ENCODE measurements at places on chromosomes 12 and 14.
A peak's percentile ranks its signal among the peaks of the same experiment; 100 is the strongest.

DNA sequence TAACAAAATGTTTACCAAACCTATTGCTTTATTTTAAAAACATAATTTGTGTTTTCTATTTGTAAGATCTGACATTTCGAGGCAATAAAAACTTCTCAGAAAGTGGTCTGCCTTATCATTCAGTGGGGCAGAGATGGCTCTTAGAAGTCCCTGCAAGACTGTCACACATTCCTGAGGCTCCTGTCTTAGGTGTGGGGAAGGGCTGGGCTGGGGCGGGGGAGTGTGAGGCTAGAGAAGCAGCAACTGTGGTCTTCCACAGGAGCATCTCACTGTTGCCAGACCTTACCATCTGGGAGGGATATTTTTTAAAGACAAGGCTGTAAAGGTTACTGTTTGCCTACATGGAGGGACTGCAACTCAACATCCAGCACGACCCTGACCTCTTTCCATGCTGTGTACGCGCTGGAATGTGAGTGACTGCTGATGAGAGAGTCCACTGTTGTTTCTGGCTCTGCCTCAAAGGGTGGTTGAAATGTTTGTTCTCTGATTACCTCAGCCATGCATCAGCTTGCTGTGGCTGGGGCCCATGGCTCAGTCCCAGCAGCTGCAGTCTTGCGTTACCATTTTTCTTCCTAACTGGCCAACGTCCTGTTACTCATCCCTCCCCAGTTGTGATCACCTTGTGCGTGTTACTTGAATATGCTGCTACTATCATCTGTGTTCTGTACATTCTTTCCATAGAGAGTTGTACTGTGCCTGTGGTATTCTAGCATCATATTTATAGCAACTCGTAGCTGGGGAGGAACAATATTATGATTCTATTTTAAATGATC lies 12.4 kb downstream of the ERG28 start:
- H3K4me3 ChIP-seq: no peak overlapping the region
- H3K36me3 ChIP-seq: peaks cover 40% of the 10 kb centered on the region
- DNase-seq: no peak
- H3K4me1 ChIP-seq: no peaks in the 10 kb centered on the region

- H3K27ac ChIP-seq: no peak overlapping the region
- no peak for DNase-seq
- H3K4me3 ChIP-seq: no peak overlapping the region
- H3K36me3 ChIP-seq: no peaks in the 10 kb centered on the region
These were observed 76.1 kb downstream of the RASSF8 start for GRCh38 chr12:26034371-26035142.

GRCh38 chr14:104445086-104445485 lies 134.5 kb upstream of the C14orf180 start:
- no peak for DNase-seq
- H3K4me3 ChIP-seq: no peak overlapping the region
- H3K36me3 ChIP-seq: no peaks in the 10 kb centered on the region
- H3K4me1 ChIP-seq: no peaks in the 10 kb centered on the region
- H3K27me3 ChIP-seq: peaks cover 23% of the 10 kb centered on the region
- H3K27ac ChIP-seq: no peak overlapping the region

DNA sequence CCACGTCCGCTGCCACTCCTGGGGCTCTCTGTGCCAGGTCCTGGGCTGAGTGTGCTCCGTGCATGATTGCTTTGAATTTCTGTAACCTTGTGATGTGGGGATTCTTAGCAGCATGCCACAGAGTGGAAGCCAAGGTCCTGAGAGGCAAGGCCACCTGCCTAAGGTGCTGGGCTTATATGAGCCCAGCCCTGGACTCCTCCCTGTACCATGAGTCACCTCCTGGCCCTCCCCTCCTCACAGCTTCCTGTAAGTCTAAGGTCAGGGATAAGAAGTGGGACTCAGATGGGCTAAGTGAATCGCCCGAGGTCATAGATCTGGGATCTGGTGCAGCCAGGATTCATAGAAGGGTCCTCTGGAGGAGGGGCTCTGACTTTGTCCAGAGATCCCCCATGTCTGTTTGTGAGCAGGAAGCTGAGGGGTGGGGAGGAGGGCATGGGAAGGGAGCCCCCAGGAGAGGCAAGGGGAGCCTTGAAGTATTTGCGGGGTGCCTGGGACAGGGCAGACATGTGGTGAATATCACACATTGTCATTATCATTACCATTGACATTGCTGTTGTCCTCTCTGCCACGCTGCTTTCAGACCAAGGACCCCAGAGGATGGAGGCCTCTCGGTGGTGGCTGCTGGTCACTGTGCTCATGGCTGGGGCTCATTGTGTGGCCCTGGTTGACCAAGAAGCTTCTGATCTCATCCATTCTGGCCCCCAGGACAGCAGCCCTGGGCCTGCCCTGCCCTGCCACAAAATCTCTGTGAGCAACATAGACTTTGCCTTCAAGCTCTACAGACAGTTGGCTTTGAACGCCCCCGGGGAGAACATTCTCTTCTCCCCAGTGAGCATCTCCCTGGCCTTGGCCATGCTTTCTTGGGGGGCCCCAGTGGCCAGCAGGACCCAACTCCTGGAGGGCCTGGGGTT lies 28.8 kb downstream of the SERPINA3 start:
- no peaks in the 10 kb centered on the region for H3K4me1 ChIP-seq
- no peak overlapping the region for H3K4me3 ChIP-seq
- H3K36me3 ChIP-seq: no peaks in the 10 kb centered on the region
- H3K27me3 ChIP-seq: no peaks in the 10 kb centered on the region
- no peak for DNase-seq

- H3K4me3 ChIP-seq: no peak overlapping the region
- no peaks in the 10 kb centered on the region for H3K4me1 ChIP-seq
- peaks cover 20% of the 10 kb centered on the region for H3K27me3 ChIP-seq
- peaks cover 4% of the 10 kb centered on the region for H3K36me3 ChIP-seq
- DNase-seq: no peak
These were observed 77.9 kb upstream of the PLXNC1 start for GRCh38 chr12:94070520-94070919.

DNA sequence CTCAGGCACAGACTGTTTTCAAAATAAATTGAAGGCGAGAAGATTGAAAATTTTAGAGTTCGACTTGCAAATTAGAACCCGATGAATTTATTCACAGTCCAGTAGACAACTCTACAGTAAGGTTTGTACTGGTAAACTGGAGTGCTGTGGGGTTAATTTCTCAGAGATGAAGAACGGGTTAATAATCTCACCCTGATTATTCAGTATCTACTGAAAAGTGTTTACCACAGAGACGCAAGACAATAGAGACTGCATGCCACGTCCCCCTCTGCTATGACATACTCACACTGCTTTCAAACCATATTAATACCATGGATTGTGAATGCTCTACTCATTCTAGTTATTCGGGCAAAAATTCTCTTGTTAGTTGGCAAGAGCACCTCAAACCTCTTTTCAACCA lies 36.1 kb downstream of the CFL2 start:
- H3K36me3 ChIP-seq: no peaks in the 10 kb centered on the region
- H3K27me3 ChIP-seq: no peaks in the 10 kb centered on the region
- no peak overlapping the region for H3K4me3 ChIP-seq

DNA sequence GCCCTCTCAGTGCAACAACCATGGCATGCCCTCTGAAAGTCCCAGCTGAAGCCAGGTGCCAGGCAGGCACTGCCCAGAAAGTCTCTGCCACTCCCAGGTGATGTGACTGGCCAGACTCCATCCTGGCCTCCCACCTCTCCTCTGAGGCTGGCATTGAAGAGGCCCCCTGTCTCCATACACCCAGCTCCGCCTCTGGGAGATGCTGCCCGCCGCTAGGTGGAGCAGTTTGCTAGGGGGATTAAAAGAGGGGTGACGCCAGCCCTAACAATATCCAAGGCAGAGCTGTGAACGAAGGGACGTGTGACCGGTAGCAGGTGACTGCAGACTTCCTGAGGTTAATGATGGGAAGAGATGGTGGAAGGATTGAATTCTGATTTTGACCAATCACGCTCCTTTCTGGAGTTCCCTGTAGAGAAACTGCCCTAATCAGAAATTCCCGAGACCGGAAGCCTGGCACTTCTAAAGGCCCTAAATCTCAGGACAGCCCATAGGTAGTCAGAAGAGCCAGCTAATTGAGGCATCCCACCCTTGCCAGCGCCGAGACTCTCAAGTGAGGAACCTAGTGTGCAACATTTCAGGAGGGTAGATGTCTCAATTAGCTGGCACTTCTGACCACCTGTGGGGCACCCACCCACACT lies 8.3 kb upstream of the PLEK2 start:
- H3K27ac ChIP-seq: no peak overlapping the region
- peak; percentile 50 for DNase-seq
- H3K4me3 ChIP-seq: no peak overlapping the region
- H3K36me3 ChIP-seq: no peaks in the 10 kb centered on the region
- peaks cover 5% of the 10 kb centered on the region for H3K4me1 ChIP-seq

DNA sequence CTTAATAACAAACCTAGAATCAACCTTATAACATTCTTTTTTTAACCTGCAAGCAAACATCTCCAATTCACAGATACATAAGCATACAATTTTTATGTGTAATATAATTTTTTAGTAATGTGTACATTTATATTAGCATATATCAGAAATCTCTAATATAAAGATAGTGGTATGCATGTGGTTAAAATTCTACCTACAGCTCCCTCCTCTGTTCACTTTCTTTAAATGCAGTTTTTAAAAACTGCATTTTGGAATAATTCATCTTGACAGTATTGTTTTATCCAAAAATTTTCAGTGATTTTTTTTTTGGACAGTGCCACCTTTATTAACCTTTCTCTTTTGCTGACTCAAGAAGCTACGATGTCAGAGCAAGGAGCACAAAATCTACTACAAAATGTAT lies 13.2 kb upstream of the RXYLT1 start:
- H3K4me1 ChIP-seq: no peaks in the 10 kb centered on the region
- H3K4me3 ChIP-seq: no peak overlapping the region
- no peak for DNase-seq
- H3K27me3 ChIP-seq: peaks cover 13% of the 10 kb centered on the region
- H3K36me3 ChIP-seq: no peaks in the 10 kb centered on the region
- no peak overlapping the region for H3K27ac ChIP-seq

- peaks cover 5% of the 10 kb centered on the region for H3K27me3 ChIP-seq
- H3K4me1 ChIP-seq: peaks cover 32% of the 10 kb centered on the region
- H3K27ac ChIP-seq: no peak overlapping the region
- no peak overlapping the region for H3K4me3 ChIP-seq
- H3K36me3 ChIP-seq: no peaks in the 10 kb centered on the region
These were observed 92.7 kb downstream of the B4GALNT3 start for GRCh38 chr12:552466-552865.

GRCh38 chr12:84502907-84503787 lies 409.5 kb downstream of the SLC6A15 start:
- H3K4me1 ChIP-seq: no peaks in the 10 kb centered on the region
- H3K27ac ChIP-seq: no peak overlapping the region
- no peak overlapping the region for H3K4me3 ChIP-seq
- H3K27me3 ChIP-seq: no peaks in the 10 kb centered on the region
- DNase-seq: no peak

DNA sequence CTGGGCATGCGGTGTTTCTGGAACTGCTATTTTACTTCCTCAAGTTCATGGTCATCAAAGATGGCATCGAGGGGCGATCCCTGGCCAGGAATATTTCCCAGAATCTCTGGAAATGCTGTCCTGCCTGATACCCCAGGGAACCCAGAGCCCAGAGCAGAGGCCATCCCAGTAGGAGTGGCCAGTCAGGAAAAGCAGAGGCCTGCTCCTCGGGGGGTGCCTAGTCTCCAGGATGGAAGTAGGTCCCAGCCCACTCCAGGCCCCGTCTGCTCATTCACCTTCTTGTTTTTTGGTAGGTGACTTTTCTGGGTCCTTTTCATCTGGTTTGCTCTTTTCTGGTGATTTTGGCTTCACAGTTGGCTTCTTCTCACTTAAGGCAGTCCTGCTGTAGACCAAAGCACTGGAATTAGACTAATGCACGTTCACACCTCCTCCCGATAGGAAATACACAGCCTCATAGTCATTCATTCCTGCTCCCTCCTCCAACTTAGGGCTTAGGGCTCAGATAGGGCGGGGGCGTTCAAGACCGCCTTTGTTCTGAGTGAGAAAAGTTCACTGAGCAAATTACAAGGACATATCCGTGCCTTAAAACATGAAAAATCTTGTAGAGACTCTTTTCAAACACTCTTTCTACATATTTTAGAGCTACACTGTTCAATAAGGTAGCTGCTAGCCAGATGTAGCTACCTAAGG lies 51.1 kb downstream of the TRAFD1 start:
- no peaks in the 10 kb centered on the region for H3K27me3 ChIP-seq
- H3K27ac ChIP-seq: no peak overlapping the region
- peaks cover 26% of the 10 kb centered on the region for H3K36me3 ChIP-seq
- no peaks in the 10 kb centered on the region for H3K4me1 ChIP-seq
- no peak for DNase-seq
- H3K4me3 ChIP-seq: no peak overlapping the region

DNA sequence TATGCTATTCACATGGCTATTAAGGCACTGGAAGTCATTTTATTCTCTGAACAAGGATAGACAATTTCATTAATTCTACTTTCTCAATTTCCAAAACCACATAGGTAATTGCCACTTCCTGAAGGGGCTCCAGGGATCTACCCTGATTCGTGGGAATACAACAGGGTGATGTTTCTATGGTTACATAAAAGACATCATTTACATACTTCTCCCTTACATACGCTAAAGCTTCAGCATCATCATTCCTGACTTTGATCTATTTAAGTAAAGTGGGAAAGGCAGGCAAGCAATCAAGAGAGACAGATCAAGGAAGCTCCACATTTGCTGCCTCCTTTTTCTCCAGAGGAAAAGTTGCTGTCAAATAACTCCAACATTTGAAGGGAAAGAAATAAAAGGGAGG lies 118.8 kb upstream of the SINHCAF start:
- no peak for DNase-seq
- H3K4me1 ChIP-seq: no peaks in the 10 kb centered on the region
- no peak overlapping the region for H3K27ac ChIP-seq
- no peaks in the 10 kb centered on the region for H3K36me3 ChIP-seq

GRCh38 chr12:75587340-75588106 lies 76.1 kb upstream of the KRR1 start:
- no peaks in the 10 kb centered on the region for H3K36me3 ChIP-seq
- H3K27me3 ChIP-seq: peaks cover 6% of the 10 kb centered on the region
- no peak overlapping the region for H3K4me3 ChIP-seq
- H3K27ac ChIP-seq: no peak overlapping the region
- peaks cover 2% of the 10 kb centered on the region for H3K4me1 ChIP-seq
- DNase-seq: no peak

GRCh38 chr12:111692575-111693210 lies 6.8 kb downstream of the ACAD10 start:
- DNase-seq: no peak
- no peak overlapping the region for H3K4me3 ChIP-seq
- H3K36me3 ChIP-seq: peaks cover 24% of the 10 kb centered on the region
- H3K4me1 ChIP-seq: peaks cover 6% of the 10 kb centered on the region
- no peak overlapping the region for H3K27ac ChIP-seq
- no peaks in the 10 kb centered on the region for H3K27me3 ChIP-seq

DNA sequence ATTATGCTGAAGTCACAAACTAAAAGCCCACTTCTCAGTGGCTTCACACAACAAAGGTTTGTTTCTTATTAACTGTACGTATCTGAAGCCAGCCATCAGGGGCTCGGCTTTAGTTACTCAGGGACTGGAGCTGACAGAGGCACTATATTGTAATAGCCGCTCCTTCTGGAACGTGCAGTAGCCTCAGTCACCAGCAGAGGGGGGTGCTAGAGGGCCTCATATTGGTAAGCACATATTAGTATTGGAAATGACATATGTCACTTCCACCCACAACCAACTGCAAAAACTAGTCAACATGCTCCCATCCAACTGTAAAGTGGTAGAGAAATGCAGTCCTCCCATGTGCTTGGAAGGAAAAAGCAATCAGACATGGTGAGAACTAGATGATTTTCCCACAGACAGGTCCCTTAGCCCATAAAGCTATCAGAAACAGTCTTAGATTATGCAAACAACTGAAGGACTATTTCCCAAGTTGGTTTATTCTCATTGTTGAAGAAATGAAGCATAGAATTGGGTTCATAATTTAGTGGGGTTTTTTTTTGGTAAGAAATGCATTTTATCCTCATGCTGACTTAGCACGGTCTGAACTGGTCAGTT lies 183.6 kb upstream of the G2E3 start:
- H3K27me3 ChIP-seq: peaks cover 6% of the 10 kb centered on the region
- H3K4me3 ChIP-seq: no peak overlapping the region
- no peaks in the 10 kb centered on the region for H3K36me3 ChIP-seq
- H3K27ac ChIP-seq: no peak overlapping the region
